Transverse colon (tissue), 4 donors: ENCODE measurements at places on chromosomes 6 and 20. TPM values are rescaled to one million over a fixed set of nuclear protein-coding genes. Genes with fewer than 3 reads are reported as not detected.

DNA sequence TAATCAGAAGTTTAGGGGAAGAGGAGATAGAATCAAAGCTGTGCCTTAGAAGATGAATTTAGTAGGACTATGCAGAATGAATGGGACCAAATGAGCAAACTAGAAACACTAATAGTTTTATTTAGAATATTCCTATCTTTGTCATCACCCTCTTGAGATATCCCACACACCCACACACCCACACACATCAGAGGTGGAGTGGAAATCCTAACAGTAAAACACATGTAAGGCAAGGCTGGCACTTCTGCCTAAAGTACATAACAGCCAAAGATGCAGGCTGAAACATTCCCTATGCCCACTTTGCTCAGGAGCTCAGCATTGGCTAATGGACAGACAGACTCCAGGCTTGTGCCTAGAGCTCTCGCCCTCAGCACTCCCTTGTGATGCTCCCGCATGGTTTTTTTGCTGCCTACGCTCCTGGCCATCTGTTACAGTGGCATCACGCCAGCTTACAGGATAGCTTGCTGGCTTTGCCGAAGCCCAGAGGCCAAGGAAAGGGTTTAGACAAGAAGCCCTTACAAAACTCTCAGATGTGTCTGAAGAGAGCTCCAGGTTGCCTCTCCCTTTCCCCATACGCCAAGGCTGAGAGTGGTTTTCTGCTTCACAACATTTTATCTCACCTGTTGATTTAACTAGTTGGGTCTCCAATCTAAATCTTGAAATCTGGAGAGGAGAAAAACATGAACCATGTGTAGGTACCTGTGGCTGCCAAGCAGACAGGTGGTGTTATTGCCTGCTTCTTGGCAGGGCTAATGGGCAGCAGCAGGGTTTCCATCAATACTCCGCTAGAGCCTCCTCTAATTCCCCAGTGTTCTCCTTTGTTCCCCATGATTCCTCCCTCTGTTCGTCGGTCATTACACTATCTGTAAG is 282.6 kb upstream of the ID4 start:
- DNase-seq, result no peak
- H3K27ac ChIP-seq, result no peak overlapping the region
- no peaks in the 10 kb centered on the region for H3K4me1 ChIP-seq
- no peaks in the 10 kb centered on the region for H3K27me3 ChIP-seq
- H3K4me3 ChIP-seq, result no peak overlapping the region

GRCh38 chr20:63241272-63241671 is 5.6 kb downstream of the BIRC7 start:
- no peak overlapping the region for H3K4me3 ChIP-seq
- no peaks in the 10 kb centered on the region for H3K36me3 ChIP-seq
- H3K27ac ChIP-seq, result no peak overlapping the region
- H3K4me1 ChIP-seq, result no peaks in the 10 kb centered on the region

GRCh38 chr6:148343047-148343782 is 577 bp downstream of the SASH1 start:
- peak overlapping the region; percentile 87 for H3K27ac ChIP-seq
- H3K27me3 ChIP-seq, result no peaks in the 10 kb centered on the region
- peak overlapping the region; percentile 57 for H3K4me3 ChIP-seq
- peaks cover 16% of the 10 kb centered on the region for H3K4me1 ChIP-seq
- H3K36me3 ChIP-seq, result no peaks in the 10 kb centered on the region

GRCh38 chr6:140043357-140043756 is 668.9 kb upstream of the CITED2 start:
- no peak overlapping the region for H3K27ac ChIP-seq
- no peaks in the 10 kb centered on the region for H3K36me3 ChIP-seq
- no peak for DNase-seq
- no peak overlapping the region for H3K4me3 ChIP-seq
- H3K4me1 ChIP-seq, result peaks cover 3% of the 10 kb centered on the region

DNA sequence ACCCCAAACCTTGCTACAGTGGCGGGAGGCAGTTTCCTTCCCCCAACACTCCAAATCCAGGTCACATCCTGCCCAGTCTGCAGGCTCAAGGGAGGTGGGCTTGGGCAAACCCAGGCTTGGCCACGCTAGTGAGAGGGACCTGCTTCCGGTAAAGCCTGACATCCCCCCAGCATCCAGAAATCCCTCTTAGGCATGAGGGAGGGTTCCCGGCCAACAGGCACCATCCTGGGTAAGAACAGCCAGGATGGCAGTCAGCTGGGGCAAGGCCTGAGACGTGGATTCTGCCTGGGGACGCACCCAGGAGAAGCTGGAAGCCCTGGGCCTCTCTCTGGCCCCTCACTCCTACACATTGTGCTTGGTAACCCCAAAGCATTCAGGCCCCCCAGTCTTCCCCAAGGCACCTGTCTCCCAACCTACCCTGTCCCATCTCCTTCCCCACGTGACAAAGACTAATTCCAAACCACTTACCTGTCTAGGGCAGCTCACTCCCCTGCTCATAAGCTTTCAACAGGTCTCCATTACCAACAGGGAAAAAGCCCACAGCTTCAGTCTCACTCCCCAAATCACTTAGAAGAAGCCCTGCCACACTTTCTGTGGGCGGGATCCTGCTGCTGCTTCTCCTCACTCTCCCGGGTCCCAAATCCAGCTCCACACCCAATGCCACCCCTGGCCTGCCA is 2.1 kb downstream of the C20orf144 start:
- no peak for DNase-seq
- peak overlapping the region; percentile 87 for H3K27ac ChIP-seq
- H3K4me3 ChIP-seq, result peak overlapping the region; percentile 60
- H3K27me3 ChIP-seq, result no peaks in the 10 kb centered on the region

GRCh38 chr6:29815118-29815750 is 12.4 kb upstream of the HLA-G start:
- H3K27ac ChIP-seq, result no peak overlapping the region
- H3K4me3 ChIP-seq, result no peak overlapping the region
- no peaks in the 10 kb centered on the region for H3K36me3 ChIP-seq
- no peaks in the 10 kb centered on the region for H3K27me3 ChIP-seq
- no peak for DNase-seq

GRCh38 chr6:2274981-2275891 is 29.8 kb upstream of the GMDS start:
- no peak overlapping the region for H3K27ac ChIP-seq
- DNase-seq, result no peak
- no peak overlapping the region for H3K4me3 ChIP-seq
- peaks cover 5% of the 10 kb centered on the region for H3K4me1 ChIP-seq

DNA sequence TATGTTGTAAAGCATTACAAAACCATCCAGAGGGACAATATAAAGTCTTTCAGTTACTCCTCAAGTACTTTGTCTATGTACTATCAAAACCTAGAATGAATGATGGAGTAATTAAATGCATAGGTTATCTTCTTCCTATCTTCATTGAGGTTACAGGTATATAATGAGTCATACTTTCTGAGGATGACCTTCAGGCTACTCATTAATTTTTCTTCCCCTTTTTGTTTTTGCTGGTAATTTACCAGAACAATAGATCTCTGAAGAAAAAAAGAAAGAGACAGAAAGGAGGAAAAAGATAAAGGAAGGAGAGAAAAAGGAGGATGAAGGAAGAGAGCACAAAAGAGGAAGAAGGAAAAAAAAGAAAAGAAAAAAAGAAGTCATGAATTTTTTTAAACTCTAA is 398.4 kb downstream of the TBC1D32 start:
- H3K27ac ChIP-seq, result no peak overlapping the region
- no peaks in the 10 kb centered on the region for H3K27me3 ChIP-seq
- H3K4me3 ChIP-seq, result no peak overlapping the region
- H3K36me3 ChIP-seq, result no peaks in the 10 kb centered on the region

DNA sequence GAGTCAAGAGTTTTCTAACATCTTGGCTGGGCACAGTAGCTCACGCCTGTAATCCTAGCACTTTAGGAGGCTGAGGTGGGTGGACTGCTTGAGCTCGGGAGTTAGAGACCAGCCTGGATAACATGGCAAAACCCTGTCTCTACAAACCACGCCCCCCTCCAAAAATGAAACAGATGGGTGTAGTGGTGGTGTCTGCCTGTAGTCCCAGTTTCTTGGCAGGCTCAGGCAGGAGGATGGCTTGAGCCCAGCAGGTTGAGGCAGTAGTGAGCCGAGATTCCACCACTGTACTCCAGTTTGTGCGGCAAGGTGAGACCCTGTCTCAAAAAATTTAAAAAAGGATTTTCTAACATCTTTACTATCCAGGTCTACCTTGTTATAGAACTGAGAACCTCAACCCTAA is 22.0 kb downstream of the FAM8A1 start:
- no peak overlapping the region for H3K4me3 ChIP-seq
- no peak overlapping the region for H3K27ac ChIP-seq
- H3K27me3 ChIP-seq, result no peaks in the 10 kb centered on the region
- DNase-seq, result no peak

DNA sequence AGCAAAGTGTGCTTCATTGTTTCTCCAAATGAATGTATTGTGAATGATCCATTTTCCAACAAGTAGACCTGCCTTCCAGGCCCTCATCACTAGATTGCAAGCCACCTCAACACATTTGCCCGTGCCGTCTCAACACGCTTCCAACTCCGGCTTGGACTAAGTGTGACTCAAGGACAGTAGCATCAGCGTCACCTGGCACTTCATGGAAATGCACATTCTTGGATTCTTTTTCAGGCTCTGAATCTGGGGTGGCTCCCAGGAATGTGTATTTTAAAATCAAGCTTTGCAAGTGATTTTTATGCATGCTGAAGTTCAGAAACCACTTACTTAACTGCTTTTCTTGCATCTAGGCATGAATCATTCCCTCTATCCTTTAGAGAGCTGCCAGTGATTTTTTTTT is 129.6 kb upstream of the EEF1E1 start:
- no peaks in the 10 kb centered on the region for H3K27me3 ChIP-seq
- DNase-seq, result no peak
- no peak overlapping the region for H3K27ac ChIP-seq
- H3K36me3 ChIP-seq, result no peaks in the 10 kb centered on the region

DNA sequence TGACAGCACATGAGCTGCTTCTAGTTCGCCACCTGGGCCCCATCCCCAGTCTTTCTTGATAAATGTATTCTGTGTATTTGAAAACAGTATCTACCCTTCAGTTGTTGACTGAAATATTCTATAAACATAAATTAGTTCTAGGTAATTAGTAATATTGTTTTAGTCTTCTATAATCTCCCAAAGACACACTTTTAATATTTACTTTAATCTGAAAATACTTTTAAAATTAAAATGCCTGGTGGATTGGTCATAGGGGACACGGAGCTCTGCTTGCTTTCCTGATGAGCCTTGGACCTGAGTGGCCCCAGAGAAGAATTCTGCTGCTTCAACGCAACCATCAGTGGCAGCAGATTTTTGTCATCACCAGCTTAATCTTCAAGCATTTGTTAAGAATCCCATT is 234.5 kb downstream of the THBS2 start:
- no peaks in the 10 kb centered on the region for H3K27me3 ChIP-seq
- DNase-seq, result no peak
- H3K27ac ChIP-seq, result peak overlapping the region; percentile 16
- no peak overlapping the region for H3K4me3 ChIP-seq

- no peak overlapping the region for H3K27ac ChIP-seq
- no peaks in the 10 kb centered on the region for H3K4me1 ChIP-seq
- no peak overlapping the region for H3K4me3 ChIP-seq
- H3K36me3 ChIP-seq, result no peaks in the 10 kb centered on the region
- no peaks in the 10 kb centered on the region for H3K27me3 ChIP-seq
These were observed 405.7 kb downstream of the LMBRD1 start for GRCh38 chr6:69391106-69391505.

Gene ADGRF4
- total RNA-seq, result not detected

Gene RGS17
- 0.79 TPM for total RNA-seq

Gene PMEPA1
- 6.4 TPM for total RNA-seq

Gene STMND1
- total RNA-seq, result not detected

Gene PGBD1
- total RNA-seq, result 3.0 TPM

Gene SCUBE3
- 0.37 TPM for total RNA-seq

Gene WFDC12
- total RNA-seq, result 0.68 TPM

Gene PTPRK
- 88.0 TPM for total RNA-seq
